Caudate nucleus (tissue), 63 donors: ENCODE measurements at places on chromosomes 7 and 10.

GRCh38 chr10:35025916-35026315 is 64.2 kb downstream of the CUL2 start:
- no peak for DNase-seq

DNA sequence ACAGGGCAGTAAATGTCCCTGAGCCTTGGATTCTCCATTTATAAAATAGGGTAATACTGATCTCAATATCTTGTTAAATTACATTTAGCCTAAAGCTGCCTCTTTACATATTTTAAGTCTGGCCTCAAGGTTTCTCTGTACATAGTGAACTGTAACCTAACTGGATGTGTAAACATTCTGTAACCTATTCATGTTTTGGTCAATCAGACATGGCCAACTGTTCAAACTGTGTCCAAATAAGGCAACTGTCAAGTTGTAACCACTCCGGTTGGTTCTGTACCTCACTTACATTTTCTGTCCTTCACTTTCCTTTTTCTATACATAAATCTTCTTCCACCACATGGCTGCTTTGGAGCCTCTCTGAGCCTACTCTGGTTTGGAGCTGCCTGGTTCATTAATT is 107.1 kb upstream of the ITGB1 start:
- no peak for DNase-seq

DNA sequence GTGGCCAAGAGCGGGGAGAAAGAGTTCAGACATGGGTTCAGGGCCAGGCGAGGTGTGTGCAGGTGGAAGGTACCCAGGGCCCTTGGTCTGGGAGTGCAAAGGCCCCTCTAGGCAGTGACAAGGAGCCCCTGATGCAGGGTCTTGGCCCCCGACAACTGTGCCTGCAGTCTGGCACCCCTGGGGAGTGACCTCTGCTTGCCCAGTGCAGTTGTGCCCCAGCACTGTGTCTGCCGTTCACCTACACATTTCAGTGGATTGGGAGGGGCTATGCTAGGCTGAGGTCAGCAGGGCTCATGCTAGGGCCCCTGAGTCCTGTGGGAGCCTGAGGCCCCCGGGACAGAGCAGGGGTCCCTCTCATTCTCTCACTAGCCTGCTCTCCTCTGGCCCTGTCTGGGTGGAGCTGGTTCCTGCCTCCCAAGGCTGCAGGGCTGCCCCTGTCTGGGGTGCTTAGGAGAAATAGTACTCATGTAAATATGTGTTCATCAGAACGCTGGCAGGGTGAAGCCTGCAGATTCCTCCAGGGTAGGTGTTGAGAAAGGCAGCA is 550.4 kb downstream of the TCERG1L start:
- no peak for DNase-seq

GRCh38 chr10:107548301-107548700 is 383.8 kb upstream of the SORCS1 start:
- DNase-seq = peak; percentile 72

GRCh38 chr7:149723082-149723767 is 50.2 kb downstream of the ZNF467 start:
- no peak for DNase-seq

GRCh38 chr10:128722947-128723346 is 596.7 kb upstream of the MKI67 start:
- no peak for DNase-seq

GRCh38 chr7:103989785-103990767 is 618 bp upstream of the RELN start:
- no peak for DNase-seq

DNA sequence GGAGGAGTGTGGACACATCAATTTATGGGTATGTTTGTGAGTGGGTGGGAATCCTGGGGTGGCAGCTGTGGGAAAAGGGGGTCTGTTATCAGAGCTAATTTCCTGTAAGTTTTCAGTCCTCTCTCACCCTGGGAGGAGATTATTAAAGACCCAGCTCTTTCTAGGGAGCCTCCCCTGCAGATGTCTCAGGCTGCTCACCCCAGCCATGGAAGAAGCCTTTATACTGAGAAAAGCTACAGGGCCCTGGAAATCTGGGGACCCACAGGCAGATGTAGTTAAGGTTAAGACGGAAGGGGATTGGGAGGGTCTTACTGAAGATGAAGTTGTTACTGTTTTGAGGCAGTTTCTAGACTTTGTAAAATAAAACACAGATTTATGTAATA is 4.6 kb downstream of the ZNF680 start:
- DNase-seq = no peak

DNA sequence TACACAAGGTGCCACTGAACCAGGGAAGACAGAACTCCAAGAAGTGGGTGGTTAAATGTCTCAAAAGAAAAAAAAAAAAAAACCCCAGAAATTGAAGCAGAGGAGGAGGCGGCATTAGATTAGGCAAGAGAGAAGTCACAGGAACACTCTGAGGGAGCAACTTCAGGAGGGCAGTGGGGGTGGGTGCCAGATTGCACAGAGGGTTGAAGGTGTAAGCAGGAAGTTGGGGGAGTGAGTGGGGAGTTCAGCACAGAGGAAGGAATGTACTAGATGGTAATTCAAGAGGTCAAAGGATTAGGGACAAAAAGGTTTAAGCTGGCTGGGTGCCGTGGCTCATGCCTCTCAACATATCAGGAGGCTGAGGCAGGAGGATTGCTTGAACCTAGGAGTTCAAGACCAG is 110.0 kb upstream of the PDLIM1 start:
- DNase-seq = peak; percentile 88

DNA sequence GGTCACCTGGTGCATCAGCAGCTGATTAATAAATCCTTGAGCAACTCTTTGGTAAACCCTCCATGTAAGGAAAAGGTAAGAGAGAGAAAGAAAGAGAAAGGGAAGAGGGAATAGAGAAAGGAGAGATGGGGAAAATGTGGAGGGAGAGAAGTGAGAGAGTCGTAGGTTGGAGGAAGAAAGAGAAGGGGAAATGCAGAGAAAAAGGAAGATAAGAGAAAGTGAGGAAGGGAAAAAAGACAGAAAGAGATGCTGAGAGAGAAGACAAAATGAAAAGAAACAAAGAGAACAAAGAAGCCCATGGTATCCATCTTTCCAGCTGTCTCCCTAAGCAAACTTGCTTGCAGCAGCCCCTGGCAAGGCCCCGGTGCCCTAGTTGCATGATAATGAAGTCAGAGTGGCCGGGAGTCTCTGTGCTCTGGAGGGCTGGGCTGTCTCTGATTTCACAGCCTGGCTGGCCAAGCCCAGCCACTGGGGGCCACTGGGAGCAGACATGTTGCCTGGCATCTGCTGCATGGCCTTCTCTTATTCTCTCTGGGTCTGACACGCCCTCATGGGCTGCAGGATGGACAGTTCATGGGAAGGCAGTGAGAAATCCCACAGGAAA is 48.4 kb downstream of the PRR15 start:
- DNase-seq = no peak

GRCh38 chr7:155591055-155591775 is 44.9 kb upstream of the CNPY1 start:
- DNase-seq = no peak

- DNase-seq = no peak
Measured at GRCh38 chr7:102813191-102814024, 64.6 kb downstream of the FAM185A start.

DNA sequence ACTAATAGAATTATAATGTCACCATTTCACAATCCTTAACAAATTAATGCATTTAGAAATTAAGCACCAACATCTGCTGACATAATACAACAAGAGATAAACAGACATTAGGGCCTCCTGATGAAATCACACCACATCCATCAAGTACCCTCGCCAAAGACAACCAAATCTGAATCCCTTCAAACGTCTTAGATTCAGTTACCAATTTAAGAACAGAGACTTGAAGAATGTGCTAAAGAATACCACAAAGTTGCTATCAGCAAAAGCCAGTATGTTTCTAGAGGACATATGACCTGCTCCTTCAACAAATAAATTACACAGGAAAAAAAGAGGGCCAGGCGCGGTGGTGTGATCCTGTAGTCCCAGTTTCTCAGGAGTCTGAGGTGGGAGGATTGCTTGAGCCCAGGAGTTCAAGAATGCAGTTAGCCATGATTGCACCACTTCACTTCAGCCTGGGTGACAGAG is 144.5 kb downstream of the REEP3 start:
- no peak for DNase-seq

DNA sequence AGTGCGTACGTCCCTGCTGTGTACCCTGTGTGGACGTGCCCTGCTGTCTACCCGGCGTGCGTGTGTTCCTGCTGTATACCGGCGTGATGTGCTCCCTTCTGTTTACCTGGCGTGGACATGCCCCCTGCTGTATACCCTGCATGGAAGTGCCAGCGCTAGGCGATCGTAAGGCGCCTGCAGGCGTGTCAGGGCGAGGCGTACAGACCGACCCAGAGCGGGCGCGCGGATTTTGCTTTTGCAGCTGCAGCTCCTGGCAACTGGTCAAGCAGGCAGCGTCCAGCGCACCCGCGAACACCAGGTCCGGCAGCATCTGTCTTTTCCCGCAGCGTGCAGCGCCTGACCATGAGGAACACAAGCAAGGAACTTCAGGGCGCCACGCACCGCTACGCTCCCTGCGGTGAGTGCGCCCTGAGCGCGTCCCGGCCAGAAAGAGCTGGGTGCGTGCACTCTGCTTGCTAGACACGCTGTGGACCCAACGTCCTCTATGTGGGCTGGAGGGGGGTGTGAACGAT is 680 bp downstream of the C7orf57 start:
- DNase-seq = no peak

DNA sequence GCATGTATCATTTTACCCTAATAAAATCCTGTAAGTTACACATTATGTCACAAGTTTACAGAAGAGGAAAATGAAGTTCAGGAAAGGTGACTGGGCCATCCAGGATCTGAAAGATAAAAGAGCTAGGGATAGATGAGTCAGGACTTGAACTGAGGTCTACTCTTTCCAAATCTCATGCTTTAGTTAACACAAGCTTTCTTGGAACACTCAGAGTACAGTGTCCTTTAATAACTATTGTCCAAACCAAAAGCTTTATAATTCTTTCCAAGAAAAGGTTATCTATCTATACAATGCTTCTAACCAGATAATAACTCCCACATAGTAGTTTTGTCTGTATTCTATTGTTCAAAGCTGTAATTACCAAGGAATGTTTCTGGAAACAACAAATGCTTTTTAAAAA is 164.6 kb downstream of the LRRN3 start:
- no peak for DNase-seq

DNA sequence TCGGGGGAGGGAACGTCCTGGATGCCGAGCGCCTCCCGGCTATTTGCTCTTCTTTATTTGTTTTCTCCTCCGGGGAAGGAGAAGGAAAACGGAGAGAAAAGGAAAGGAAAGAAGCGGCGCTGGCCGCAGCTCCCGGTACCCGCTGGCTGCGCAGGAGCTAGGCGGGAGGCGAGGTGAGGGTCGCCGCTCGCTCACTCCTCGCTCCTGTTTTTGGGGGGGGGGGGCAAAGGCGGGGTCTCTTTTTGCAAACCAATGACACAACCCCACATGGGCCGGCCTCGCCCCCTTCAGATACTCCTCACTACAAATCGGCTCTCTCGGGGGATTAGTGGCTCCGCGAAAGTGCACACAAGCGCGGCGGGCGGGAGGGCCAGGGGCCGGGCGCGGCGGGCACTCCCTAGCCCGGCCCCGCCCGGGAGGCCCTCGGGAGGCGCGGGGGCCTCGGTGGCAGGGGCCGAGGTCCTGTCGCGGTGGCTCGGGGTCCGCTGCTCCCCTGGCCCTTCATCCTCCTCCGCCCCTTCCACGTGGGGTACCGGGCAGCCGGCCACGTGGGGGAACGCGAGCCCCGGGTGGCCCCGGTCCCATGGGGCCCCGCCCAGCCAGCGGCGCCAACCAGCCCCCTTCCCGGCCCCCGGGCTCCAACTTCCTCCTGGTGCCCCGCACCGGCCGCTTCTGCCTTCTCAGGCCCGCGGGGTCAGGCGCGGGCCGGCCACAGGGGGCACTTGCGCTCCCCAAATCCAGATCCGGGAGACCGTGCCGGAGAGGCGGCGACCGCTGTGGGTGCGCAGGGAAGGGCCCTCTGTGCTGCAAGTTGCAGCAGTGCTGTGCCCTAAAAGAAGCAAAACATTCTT is 718 bp upstream of the CTBP2 start:
- DNase-seq = no peak

DNA sequence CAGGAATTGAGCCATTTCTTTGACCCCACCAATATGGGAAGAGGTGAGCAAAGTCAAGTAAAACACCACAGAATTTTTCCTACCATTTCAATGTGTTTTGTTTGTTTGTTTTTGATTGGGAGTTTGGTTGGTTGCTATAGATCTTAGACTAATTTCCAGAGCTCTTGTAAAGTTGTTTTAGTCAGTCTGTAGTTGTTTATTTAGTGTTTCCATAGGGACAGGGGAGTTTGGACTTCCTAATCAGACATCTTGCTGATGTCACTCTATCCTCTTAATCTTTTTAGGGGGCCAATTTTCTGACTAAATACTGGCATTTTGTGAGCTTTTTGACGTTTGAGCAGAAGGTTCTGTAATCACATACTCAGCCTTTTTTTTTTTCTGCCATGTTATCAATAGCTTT is 266.9 kb downstream of the ABCA13 start:
- no peak for DNase-seq

- DNase-seq = no peak
Measured at GRCh38 chr10:5895804-5896203, 5.8 kb downstream of the FBH1 start.

GRCh38 chr10:218798-219197 is 83.5 kb downstream of the ZMYND11 start:
- DNase-seq = no peak

DNA sequence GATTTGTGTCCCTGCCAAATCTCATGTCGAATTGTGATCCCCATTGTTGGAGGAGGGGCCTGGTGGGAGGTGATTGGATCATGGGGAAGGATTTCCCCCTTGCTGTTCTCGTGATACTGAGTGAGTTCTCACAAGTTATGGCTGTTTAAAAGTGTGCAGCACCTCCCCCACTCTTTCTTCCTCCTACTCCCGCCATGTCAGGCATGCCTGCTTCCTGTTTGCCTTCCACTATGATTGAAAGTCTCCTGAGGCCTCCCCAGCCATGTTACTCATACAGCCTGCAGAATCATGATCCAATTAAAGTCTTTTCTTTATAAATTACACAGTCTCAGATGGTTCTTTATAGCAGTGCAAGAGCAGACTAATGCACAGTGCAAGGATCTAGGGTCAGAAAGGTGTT is 75.4 kb downstream of the CALD1 start:
- no peak for DNase-seq

- no peak for DNase-seq
Measured at GRCh38 chr10:104040862-104041789, 44.6 kb downstream of the COL17A1 start.

DNA sequence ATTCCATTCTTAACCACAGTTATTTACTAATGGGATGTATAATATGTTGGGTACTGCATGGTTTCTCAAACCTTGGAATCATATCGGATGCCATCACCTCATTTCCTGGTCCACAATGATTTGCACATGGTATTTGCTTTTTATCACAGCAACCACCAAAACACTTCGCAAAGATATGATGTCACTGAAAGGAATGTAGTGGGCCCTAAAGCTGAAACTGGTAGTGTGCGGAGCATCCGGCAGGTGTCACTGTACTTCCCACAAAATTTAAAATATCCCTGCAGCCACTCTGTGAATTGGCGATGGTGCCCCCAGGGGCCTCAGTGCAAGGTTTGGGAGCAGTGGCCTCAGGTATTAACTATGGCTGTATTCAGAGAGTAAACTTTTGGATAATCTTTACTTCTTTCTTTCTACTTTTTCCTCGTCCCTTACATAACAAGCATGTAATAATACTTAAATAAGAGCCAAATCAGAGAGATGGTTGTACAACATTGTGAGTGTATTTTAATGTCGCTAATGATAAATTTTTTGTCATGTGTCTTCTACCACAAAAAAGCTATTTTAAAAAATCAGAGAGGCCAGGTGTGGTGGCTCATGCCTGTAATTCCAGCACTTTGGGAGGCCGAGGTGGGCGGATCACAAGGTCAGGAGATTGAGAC is 66.2 kb downstream of the FAM241B start:
- DNase-seq = no peak

- peak; percentile 23 for DNase-seq
Measured at GRCh38 chr10:64535131-64535867, 1014.1 kb downstream of the REEP3 start.
